Left cardiac atrium (tissue), 4 donors: ENCODE measurements at places on chromosomes 12 and 14. TPM values are rescaled to one million over a fixed set of nuclear protein-coding genes. Genes with fewer than 3 reads are reported as not detected.

The KSR2 gene
- total RNA-seq, result under 0.01 TPM

- DNase-seq, result no peak
These were observed 2.8 kb downstream of the FRMD6 start for GRCh38 chr14:51654533-51654845.

DNA sequence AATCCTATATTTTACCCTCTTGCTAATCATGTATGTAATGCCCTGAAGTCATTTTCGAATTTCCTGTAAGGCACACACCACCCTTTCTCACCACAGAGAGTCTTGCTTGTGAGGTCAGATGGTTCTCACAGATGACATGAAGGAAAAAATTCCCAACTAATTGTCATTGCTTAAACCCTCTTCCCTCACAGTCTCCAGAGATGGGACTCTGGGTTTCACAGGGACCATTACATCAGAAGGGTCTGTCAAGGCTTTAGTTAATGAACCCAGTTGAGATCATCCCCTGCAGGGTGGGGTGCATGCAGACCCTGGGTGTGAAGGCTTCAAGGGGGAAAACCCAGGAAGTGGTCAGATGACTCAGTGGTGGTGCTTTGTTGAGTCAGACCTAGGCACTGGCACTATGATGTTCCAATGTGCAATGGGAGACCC is 229.6 kb downstream of the BCAT1 start:
- no peak for DNase-seq

The CTSG gene
- total RNA-seq, result 2.4 TPM

The MYO1H gene
- total RNA-seq, result 0.91 TPM

DNA sequence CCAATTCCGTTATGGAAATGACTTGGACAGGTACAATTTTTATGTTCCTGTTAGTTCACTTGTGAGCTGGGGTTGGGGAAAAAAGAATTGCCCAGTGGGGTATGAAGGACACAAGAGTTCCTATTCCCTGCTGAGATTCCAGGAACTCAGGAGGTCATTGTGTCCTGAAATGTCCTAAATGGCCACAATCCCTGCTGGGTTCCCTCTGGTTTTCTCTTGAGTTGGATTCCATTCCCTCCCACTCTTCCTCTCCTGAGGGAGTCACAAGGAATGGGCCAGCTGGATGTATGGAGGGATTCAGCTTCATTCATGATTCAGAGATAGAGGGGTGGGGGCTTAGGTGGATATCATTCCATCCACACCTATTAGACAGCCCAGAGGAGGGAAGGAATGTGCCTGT is 34.5 kb upstream of the DCD start:
- no peak for DNase-seq

DNA sequence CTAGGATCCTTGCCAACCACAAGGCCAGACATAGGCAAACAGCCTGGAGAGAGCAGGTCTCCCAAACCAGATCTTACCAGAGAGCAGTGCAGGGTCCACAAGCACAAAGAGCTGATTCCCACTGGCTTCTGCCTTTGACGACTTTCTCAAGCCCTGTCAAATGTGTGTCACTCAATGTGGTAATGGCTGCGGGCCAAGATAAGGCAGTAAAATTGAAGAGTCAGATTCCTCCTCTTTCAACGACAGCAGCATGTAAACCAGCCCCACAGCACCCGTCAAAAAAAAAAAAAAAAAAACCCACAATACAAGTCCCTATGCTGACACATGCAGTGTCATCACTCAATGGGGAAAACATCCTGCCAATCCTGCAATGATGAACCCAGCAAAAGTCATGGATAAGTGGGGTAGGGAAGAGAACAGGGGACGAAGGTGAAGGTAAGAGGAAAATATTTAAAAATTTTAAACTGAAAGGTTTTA is at the start of gene STON2:
Gene STON2, minus strand, starts transcription at position 123 of the 477 bp plus-strand sequence. CDS start 1,942 bp downstream, outside the sequence.
- DNase-seq, result no peak
